ENCODE measurements at places on chromosomes 7 and 10.

DNA sequence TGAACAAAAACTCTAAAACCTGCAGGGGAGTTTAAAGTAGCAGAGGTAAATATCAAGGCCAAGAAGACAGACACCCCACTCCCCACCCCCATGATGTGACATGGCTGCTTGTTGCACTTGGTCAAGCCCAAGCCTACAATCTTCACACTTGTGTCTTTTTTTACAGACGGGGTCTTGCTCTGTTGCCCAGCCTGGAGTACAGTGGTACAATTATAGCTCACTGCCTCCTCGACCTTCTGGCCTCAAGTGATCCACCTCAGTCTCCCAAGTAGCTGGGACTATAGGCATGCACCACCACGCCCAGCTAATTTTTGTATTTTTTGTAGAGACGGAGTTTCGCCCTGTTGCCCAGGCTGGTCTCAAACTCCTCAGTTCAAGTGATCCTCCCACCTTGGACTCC lies 71.9 kb upstream of the CYTH3 start:
- DNase-seq: no peak

DNA sequence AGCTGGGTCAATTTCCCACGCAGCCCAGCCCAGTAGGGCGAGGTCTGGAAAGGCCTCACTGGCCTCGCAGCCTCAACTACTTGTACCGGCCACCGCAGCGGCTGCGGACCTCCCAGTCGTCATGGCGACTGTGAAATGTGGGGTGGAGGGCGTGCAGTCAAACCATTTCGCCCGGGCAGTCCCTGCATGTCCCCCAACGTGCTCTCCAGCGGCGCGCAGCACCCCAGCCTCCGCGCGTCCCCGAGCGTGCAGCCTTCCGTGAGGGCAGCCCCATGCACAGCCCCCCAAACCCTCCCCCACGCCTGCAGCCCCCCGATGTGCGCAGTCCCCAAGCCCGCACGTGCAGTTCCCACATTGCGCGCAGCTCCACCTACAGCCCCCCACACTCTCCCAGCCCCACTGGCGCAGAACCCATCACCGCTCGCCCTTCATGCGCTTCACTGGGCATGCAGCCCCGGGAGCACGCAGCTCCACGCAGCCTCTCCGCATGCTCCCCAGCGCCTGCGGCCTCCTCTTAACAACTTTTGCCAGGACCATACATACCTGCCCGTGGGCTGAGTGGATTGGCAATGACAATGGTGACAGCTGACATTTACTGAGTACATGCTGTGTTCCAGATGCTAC lies 34.5 kb upstream of the SFTPD start:
- no peak for DNase-seq

- DNase-seq: no peak
These were observed 76.8 kb downstream of the TPST1 start for GRCh38 chr7:66281678-66282590.

DNA sequence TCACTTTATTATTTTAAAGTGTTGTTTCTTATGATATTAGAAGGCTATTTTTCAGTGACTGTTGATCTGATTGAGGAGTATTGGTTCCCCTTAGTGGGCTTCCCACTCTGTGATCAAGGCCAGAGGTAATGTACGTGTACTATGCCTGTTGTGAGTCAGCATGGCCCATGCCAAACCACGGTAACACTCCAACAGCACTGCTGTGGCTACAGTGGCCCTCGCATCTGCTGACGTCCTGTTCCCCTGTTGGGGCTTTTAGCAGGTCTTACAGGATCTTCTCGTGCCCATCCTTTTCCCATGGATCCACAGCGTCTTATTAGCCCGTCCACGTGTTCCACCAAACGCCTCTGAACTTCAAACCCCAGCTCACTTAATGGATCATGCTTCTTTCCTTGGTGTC lies 964.6 kb upstream of the CELF2 start:
- DNase-seq: no peak

- DNase-seq: no peak
These were observed 767.2 kb downstream of the TNS3 start for GRCh38 chr7:46814516-46815250.

GRCh38 chr7:32905175-32905662 lies 13.7 kb upstream of the KBTBD2 start:
- peak; percentile 52 for DNase-seq

GRCh38 chr7:153423210-153423590 lies 629.0 kb upstream of the DPP6 start:
- DNase-seq: no peak
